Activated CD4-positive, CD25-positive, alpha-beta regulatory T cell treated with anti-CD3 and anti-CD28 coated beads, Interleukin-2, amount 50 U/mL, for 72 hours (primary cell): ENCODE measurements at places on chromosomes 13 and 19.

DNA sequence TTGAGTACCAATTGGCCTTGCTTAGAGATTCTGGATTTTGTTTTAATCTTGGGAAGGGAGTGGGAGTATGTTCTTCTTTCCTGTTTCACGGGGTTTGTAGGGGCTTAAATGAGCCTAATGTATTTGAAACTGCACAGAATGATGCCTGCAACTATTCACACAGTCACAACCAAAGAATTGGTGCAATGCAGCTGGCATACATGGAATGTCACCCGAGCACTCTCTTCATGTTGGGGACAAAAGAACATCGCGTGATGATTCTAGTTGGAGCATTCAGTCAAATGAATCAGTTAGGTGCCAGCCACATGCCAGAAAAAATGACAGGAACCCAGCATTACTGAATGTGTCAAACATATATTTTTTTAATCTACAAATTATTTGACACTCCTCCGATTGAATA lies 22.1 kb downstream of the STARD13 start:
- no peak for DNase-seq

DNA sequence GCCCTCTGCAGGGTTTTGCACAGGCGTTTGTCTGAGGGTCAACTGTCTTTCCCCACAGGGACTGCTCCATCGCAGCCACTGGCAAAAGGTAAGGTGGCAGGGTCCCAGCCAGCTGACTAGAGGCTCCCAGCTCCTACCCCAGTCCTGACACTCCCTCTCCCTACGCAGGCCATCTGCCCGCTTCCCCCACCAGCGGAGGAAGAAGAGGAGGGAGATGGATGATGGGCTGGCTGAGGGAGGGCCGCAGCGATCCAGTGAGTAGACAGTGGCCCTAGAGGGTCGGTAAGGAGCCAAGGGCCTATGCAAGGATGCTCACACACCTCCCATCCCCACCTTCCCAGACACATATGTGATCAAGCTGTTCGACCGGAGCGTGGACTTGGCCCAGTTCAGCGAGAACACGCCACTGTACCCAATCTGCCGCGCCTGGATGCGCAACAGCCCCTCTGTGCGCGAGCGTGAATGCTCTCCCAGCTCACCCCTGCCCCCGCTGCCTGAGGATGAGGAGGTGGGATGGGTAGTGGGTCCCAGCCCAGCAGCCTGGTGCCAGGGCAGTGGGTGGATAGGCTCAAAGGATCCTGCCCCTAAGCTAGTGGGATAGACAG lies 4.0 kb downstream of the HSPB6 start:
- DNase-seq = no peak

GRCh38 chr19:58317476-58318072 lies 9.2 kb upstream of the ZSCAN22 start:
- no peak for DNase-seq

DNA sequence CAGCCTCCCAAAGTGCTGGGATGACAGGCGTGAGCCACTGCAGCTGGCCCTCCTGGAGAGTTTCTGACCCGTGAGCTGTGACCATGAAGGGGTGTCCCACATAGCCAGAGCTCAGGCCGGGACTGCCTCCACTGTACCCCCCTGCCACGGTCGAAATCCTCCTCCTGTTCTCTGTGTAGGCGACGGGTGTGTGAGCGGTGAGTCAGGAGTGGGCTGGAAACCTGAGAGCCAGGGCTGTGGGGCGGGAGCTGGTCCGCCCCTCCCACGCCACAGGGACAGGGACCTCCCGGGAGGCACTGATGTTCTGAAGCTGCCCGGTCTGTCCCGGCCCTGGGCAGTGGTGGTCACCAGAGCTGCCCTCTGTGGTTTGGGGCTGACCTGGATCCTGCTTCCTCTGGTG lies 3.9 kb downstream of the WDR18 start:
- no peak for DNase-seq

GRCh38 chr19:10291554-10292205 lies 1.9 kb downstream of the ICAM5 start:
- DNase-seq = no peak

- no peak for DNase-seq
These were observed 12.3 kb upstream of the ISYNA1 start for GRCh38 chr19:18450021-18450930.

GRCh38 chr19:53896682-53897081 lies 12.4 kb upstream of the CACNG7 start:
- DNase-seq = no peak

DNA sequence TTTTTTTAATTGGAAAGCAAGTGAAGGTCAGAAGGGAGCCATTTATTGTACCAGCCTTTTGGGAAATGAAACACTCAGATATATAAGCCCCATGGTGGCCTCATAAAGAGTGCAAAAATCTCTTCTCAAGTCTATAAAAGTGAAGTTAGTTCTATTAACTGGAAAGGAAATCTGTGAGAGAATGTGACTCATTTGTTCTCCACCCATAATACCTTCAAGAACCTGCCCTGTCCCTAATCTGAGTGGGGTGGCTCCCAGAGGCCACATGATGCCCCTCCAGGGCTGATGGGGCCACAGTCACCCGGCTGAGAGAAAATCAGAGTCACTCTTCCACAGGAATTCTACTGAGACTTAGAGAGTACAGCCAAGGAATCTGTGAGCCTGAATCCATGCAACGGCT lies 65.8 kb upstream of the SERP2 start:
- DNase-seq = no peak

DNA sequence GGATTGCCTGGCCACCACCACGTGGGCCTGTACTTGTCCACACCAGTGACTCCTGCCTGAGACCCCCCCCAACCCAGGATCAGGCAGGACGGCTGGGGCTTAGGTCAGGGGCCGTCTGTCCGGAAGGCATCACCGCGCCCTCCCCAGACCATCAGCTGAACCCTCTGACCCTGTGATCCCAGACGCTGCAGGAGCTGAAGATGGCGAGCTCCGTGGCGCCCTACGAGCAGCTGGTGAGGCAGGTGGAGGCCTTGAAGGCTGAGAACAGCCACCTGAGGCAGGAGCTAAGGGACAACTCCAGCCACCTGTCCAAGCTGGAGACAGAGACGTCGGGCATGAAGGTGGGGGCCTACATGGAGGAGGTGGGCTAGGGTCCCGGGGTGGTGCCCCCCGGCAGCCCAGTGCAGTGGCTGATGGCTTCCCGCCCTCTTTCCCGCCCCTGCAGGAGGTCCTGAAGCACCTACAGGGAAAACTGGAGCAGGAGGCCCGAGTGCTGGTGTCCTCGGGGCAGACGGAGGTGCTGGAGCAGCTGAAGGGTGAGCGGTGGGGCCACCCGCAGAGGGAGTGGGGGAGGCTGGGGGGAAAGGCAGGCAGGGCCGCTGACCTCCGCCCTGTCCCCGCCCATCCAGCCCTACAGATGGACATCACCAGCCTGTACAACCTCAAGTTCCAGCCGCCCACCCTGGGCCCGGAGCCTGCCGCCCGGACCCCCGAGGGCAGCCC lies 3.0 kb downstream of the APC2 start:
- no peak for DNase-seq

GRCh38 chr13:24307211-24308067 lies 1.9 kb upstream of the C1QTNF9 start:
- no peak for DNase-seq

- no peak for DNase-seq
These were observed 3.5 kb downstream of the NCCRP1 start for GRCh38 chr19:39200066-39200802.

DNA sequence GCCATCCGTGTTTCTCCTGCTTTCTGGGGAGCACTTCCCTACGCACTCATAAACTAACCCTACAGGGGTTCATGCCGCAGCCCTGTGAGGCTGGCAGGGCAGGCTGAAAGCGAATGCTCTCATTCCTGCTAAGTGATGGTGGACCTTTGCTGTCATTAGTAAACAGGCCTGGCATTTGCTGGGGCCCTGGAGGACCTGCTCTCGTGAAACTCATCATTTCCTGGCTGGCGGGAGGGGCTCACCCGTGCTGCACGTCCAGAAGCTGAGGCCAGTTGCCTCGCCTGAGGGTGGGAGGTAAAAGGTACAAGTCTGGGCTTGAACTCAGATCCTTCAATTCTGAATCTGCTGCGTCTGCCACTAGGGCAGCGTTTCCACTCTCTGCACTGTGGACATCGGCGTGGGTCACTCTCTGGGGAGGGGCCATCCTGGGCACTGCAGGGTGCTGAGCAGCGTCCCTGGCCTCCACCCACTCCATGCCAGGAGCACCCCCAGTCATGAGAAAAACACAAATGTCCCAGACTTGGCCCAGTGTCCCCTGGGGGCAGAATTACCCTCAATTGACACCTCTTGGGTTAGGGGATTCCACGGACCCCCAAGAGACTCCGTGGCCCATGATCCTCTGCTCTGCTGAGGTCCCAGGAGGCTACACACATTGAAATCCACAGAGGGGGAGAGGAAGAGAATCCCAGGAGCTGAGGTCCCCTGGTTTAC lies 7.0 kb downstream of the MOB3A start:
- no peak for DNase-seq

DNA sequence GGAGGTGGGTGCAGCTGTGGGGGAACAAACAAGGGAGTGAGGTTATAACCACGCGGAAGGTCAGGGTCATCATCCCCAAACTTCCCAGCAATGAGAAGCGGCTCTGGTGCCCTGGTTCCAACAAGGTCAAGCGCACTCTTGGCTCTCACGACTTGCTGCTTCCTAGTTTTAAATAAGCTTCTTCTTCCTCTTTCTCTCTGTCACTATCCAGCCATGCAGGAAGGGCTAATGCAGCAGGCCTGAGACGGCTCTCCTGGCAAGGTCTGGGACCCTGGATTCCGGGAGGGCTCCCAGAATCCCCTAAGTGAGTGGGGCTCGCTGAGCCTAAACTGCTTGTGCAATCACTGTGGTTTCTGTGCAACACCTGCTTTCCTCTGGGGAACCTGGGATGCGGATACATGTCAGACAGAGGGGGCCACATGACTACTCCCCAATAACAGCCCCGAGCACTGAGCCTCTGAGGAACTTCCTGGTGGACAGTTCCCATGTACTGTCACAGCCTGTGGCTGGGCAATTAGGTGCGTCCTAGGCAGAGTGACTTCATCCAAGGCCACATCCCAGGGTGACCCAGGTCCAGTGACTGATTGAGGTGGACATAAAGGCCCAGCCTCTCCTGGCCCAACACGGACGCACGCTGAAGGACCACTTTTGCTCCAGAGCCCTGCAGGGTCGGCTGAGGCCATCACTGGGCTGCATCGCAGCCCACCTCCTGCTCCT lies 24.2 kb downstream of the VRK3 start:
- no peak for DNase-seq

DNA sequence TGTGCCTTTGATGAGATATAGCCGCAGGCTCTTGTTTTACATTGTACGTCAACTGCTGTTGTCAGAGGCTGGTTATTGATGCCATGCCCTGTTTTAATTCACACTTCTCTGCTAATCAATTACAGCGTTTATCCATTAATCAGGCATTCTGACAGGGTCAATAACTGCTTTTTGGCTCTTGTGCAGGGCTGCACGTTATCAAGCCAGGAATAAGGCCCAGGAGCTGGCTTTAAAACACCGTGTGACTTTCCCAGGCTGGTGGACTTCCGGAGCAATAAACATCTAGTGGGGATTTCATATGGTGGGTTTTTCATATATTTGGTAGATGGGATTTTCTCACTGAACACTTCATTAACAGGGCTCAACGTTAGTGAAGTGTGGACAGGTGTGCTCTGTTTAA lies 221.7 kb downstream of the TM9SF2 start:
- DNase-seq = no peak

- no peak for DNase-seq
These were observed 22.3 kb downstream of the SLC7A1 start for GRCh38 chr13:29573190-29573589.

DNA sequence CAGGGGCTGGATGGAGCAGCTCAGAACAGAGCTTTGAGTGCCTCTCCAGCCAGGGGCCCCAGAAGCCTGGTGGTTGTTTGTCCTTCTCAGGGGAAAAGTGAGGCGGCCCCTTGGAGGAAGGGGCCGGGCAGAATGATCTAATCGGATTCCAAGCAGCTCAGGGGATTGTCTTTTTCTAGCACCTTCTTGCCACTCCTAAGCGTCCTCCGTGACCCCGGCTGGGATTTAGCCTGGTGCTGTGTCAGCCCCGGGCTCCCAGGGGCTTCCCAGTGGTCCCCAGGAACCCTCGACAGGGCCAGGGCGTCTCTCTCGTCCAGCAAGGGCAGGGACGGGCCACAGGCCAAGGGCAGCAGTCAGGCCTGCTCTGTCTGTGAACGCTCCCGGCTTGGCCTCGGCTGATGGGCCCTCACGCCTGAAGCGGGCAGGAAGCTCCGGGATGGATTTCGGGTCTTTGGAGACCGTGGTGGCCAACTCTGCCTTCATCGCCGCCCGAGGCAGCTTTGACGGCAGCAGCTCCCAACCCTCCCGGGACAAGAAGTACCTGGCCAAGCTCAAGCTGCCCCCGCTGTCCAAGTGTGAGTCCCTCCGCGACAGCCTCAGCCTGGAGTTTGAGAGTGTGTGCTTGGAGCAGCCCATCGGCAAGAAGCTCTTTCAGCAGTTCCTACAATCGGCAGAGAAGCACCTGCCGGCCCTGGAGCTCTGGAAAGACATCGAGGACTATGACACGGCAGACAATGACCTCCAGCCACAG lies at the start of gene GRK1:
Gene GRK1, plus strand, starts transcription at position 269 of the 751 bp plus-strand sequence. Its CDS starts 168 bp downstream, at position 437.
- DNase-seq = peak; percentile 23

- DNase-seq = peak; percentile 37
These were observed 23.5 kb upstream of the LAIR1 start for GRCh38 chr19:54387991-54388801.

- no peak for DNase-seq
These were observed 12.9 kb upstream of the LENG8 start for GRCh38 chr19:54436031-54436523.

DNA sequence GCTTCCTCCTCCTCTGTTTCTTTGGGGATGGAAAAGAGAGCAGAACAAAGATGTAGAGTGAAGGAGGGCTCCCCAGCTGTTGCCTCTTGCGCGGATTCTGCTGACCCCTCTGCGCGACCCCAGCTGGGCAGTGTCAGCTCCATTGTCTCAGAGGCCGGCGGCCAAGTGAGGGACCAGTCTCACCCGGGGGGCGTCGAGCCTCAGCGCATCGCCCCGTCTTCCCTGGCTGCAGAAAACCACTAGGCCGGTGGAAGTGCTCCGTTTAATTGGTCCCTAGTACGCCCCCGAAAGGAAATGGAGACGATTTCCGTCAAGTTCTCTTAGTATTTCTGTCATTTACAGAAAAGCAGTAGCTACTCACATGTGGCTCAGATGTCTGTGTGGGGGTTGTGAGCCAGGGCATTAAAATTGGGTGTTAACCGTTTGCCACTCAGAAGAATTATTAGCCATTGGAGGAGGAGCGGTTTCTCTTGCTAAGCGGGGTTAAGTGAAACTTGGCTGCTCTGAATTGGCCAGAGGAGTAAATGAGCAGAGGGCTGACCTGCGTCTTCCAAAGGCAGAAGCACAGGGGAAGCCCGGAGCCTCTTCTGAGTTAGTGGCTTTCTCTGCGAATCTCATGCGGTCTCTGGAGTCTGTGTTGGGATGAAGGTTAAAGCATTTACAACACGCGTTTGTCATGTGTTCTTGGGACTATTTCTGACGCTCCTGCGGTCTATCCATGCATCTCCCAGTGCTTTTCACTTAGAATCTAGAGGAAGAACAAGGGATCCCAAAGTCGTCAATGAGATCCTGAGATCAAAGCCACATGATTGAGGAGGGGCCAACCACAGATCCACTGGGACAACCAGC lies 132.8 kb upstream of the MYO16 start:
- DNase-seq = no peak

DNA sequence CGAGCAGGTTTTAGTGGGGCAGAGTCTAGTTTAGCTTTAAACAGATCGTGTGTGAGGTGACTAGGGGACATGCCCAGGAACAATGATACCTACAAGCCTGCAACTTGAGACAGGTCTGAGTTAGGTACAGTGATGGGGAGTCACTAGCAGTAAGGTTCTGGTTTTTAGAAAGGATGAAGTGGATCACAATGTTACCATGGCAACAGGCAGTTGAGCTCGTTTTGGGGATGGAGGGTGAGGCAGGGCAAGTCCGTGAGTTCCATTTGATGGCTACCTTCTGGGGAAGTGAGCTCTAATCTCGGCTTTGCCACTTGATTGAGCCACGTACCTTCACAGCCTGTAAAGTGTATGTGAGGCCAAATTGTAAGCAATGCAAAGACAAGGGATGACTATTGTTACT lies 76.0 kb upstream of the GTF3A start:
- DNase-seq = no peak
